Breast epithelium (tissue), 4 donors: ENCODE measurements at places on chromosomes 3 and 15. TPM values are rescaled to one million over a fixed set of nuclear protein-coding genes. Genes with fewer than 3 reads are reported as not detected.

Gene MYZAP
- total RNA-seq: 23.0 TPM

Gene FBN1
- 210 TPM for total RNA-seq

Gene ZFAND6
- 159 TPM for total RNA-seq

Gene AP3S2
- total RNA-seq: 37.4 TPM

Gene ZNF717
- 15.0 TPM for total RNA-seq

- H3K4me1 ChIP-seq: no peaks in the 10 kb centered on the region
- no peaks in the 10 kb centered on the region for H3K36me3 ChIP-seq
- no peak for DNase-seq
Measured at GRCh38 chr3:41365973-41366372, 166.7 kb downstream of the CTNNB1 start.

DNA sequence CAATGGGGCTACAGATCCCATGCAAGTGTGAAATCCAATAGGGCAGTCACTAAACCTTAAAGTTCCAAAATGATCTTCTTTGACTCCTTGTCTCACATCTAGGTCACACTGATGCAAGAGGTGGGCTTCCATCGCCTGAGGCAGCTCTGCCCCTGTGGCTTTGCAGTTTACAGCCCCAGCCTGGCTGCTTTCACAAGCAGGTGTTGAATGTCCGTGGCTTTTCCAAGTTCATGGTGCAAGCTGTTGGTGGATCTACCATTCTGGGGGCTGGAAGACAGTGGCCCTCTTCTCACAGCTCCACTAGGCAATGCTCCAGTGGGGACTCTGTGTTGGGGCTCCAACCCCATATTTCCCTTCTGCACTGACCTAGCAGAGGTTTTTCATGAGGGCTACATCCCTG is 68.5 kb upstream of the PRR20G start:
- H3K4me1 ChIP-seq: no peaks in the 10 kb centered on the region
- no peaks in the 10 kb centered on the region for H3K27me3 ChIP-seq
- H3K36me3 ChIP-seq: no peaks in the 10 kb centered on the region

DNA sequence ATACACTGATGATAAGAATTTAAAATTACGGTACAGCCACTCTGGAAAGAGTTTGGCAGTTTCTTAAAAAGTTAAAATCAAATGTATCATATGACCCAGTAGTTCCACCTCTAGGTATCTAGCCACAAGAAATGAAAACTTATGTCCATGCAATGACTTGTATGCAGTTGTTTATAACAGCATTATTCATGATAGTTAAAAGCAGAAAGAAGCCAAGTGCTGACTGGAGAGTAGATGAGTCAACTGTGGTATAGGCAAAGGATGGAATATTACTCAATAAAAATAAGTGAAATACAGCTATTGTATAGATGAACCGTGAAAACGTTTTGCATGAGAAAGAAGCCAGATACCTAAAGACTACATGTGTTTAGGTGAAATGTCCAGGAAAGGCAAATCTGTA is 14.8 kb downstream of the GPR87 start:
- no peak overlapping the region for H3K27ac ChIP-seq
- no peaks in the 10 kb centered on the region for H3K4me1 ChIP-seq
- H3K4me3 ChIP-seq: no peak overlapping the region
- no peaks in the 10 kb centered on the region for H3K27me3 ChIP-seq
- DNase-seq: no peak

DNA sequence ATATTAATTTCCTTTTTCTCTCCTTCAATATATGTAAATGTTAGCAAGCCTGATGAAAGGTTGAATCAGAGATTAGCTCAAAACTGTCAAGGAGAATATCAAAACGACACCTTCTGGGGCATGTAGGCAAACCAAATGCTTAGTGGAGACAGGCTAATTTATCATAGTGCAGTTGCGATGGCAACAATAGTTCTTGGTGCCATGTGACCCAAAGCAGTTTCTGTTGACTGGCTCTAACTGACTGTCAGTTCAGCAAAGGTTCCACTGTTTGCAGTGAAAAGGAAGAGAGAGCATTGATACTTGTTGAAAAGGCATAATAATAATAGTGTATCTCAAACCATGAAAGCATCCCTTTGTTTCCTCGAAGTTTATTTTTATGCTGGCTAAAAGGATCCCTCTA is 513.9 kb downstream of the NLGN1 start:
- no peak overlapping the region for H3K4me3 ChIP-seq
- H3K27me3 ChIP-seq: no peaks in the 10 kb centered on the region
- H3K27ac ChIP-seq: no peak overlapping the region
- no peaks in the 10 kb centered on the region for H3K4me1 ChIP-seq
- no peaks in the 10 kb centered on the region for H3K36me3 ChIP-seq

DNA sequence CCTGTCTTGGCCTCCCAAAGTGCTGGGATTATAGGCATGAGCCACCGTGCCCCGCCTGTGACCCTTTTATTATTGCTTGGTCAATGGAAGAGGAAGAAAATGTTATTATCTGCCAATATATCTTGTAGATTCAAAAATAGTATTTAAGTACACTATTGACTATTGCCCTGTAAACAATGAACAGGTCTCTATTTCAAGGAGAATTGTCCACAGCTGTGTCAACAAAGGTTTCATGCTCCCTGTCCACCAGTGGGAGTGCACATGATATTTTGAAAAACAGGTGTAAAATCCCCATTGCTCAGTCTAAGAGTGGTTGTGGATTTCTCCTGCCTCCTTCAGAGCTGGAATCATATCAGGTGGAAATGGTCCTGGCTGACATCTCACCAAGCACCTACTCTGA is 36.5 kb upstream of the IGF1R start:
- DNase-seq: peak; percentile 8
- H3K36me3 ChIP-seq: no peaks in the 10 kb centered on the region
- no peaks in the 10 kb centered on the region for H3K4me1 ChIP-seq
- no peak overlapping the region for H3K27ac ChIP-seq
- peaks cover 11% of the 10 kb centered on the region for H3K27me3 ChIP-seq

DNA sequence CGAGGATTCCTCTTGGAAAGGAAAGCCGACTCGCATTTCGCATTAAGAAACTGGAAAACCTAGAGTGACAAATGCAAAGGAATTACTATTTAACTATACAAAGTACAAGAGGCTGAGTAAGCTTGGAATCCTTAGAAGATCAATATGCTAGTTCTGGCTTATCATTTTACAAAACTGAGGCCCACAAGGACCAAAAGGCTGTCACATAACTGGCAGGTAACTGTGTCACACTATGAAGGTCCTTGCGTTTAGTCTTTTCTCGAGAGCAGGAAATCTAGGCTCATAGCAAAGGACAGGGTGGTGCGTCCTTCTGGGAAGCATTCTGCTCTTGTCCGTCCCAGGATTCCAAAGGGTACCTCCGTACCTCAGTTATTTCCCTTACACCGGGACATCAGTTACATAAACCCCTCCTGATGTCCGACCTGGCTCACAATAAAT is 629 bp downstream of the RPL24 start:
- H3K4me1 ChIP-seq: no peaks in the 10 kb centered on the region
- H3K27ac ChIP-seq: peak overlapping the region; percentile 98
- no peaks in the 10 kb centered on the region for H3K36me3 ChIP-seq
- no peaks in the 10 kb centered on the region for H3K27me3 ChIP-seq
- H3K4me3 ChIP-seq: peak overlapping the region; percentile 64

DNA sequence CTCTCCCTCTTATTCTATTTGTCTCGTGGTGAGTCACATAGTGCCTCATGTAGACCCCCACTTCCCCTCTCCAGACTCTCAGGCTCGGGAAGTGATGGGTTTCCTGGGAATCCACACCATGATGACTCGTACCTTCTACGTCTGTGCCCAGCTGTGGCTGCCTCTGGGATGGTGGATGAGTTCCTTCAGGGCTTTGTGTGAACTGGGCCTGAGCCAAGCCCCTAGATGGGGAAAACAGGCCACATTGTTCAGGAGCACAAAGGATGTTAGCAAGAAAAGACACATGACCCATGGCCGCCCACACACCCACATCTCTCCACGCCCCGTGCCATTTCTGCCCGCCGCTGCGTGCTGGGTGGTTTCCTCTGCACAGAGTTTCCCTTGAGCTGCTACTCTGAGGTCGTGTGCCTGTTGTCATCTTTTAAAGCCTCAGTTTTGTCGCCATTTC is 10.5 kb downstream of the ISG20 start:
- H3K27ac ChIP-seq: peak overlapping the region; percentile 66
- no peak overlapping the region for H3K4me3 ChIP-seq
- no peaks in the 10 kb centered on the region for H3K27me3 ChIP-seq
- DNase-seq: no peak
- H3K4me1 ChIP-seq: no peaks in the 10 kb centered on the region
- no peaks in the 10 kb centered on the region for H3K36me3 ChIP-seq

DNA sequence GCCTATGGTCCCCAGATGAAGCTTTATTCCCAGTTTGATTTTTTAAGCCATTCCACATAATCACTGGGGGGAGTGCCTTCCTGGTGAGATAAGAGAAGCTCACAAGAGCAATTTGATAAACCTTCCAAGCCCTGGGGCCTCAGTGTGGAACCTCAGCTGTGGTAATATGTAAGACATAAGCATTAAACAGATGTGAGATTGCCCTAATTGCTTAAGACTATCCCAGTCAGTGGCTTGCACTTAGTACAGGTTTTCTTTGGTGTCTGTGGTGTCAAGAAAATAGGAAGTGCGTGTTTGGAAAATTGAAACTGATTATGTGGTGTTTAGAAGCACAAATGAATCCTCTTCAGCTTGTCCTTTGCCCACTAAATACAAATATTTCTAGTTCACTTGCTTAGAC is 54.3 kb downstream of the LRRN1 start:
- H3K4me3 ChIP-seq: no peak overlapping the region
- H3K27me3 ChIP-seq: no peaks in the 10 kb centered on the region
- no peaks in the 10 kb centered on the region for H3K4me1 ChIP-seq
- no peak overlapping the region for H3K27ac ChIP-seq
- DNase-seq: no peak

- H3K27me3 ChIP-seq: no peaks in the 10 kb centered on the region
- H3K27ac ChIP-seq: no peak overlapping the region
- no peak for DNase-seq
- no peaks in the 10 kb centered on the region for H3K36me3 ChIP-seq
- no peaks in the 10 kb centered on the region for H3K4me1 ChIP-seq
Measured at GRCh38 chr15:88331291-88331690, 74.8 kb upstream of the NTRK3 start.

DNA sequence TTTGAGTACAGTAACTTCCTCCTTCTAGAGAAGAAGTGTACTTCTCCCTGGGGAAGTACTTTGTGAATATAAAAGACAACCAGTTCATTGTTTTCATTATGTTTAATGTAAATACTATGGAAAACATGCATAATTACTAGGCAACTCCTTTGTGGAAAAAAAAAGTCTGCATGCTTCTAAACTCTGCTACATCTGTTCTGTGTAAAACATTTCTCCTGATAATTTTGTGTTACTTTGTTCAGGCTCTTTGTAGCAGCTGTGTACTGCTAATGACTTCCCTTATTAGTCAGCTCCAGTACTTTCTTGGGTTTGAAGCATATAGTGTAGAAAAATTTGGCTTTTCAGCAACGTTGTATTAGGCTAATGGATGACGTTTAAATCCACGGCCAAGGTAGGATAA is 111.6 kb downstream of the FEZF2 start:
- H3K27ac ChIP-seq: no peak overlapping the region
- H3K4me1 ChIP-seq: no peaks in the 10 kb centered on the region
- no peaks in the 10 kb centered on the region for H3K36me3 ChIP-seq

GRCh38 chr3:46664971-46665762 is 28.3 kb downstream of the ALS2CL start:
- H3K27me3 ChIP-seq: no peaks in the 10 kb centered on the region
- no peak overlapping the region for H3K27ac ChIP-seq
- peaks cover 4% of the 10 kb centered on the region for H3K4me1 ChIP-seq

DNA sequence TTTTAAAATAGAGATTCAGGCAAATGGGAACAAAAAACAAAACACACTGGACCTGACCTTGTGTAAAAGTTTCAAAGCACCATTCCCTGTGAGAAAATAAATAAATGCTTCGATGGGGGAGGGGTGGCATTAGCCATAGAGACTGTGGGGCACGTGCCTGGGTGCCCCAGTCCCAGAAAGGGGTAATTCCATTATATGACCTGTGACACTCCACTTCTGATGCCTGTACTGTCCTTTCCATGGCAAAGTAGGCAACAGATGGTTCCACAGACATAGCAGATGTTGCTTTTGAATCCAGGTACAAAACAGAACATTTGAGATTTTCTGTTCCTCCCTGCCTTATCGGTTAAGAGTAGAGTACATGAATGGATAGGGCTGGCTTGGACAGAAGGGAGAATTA is 3.9 kb downstream of the PHLDB2 start:
- H3K4me3 ChIP-seq: no peak overlapping the region
- no peaks in the 10 kb centered on the region for H3K36me3 ChIP-seq
- DNase-seq: no peak
- H3K27ac ChIP-seq: peak overlapping the region; percentile 15
- H3K27me3 ChIP-seq: no peaks in the 10 kb centered on the region
- no peaks in the 10 kb centered on the region for H3K4me1 ChIP-seq

- H3K27ac ChIP-seq: no peak overlapping the region
- no peak overlapping the region for H3K4me3 ChIP-seq
- no peaks in the 10 kb centered on the region for H3K36me3 ChIP-seq
- no peak for DNase-seq
- no peaks in the 10 kb centered on the region for H3K4me1 ChIP-seq
Measured at GRCh38 chr3:129745253-129745652, 138.8 kb upstream of the PLXND1 start.

GRCh38 chr15:80259942-80260510 is 8.0 kb upstream of the CTXND1 start:
- H3K36me3 ChIP-seq: no peaks in the 10 kb centered on the region
- H3K4me1 ChIP-seq: no peaks in the 10 kb centered on the region
- DNase-seq: no peak
- H3K27me3 ChIP-seq: no peaks in the 10 kb centered on the region
- no peak overlapping the region for H3K27ac ChIP-seq

DNA sequence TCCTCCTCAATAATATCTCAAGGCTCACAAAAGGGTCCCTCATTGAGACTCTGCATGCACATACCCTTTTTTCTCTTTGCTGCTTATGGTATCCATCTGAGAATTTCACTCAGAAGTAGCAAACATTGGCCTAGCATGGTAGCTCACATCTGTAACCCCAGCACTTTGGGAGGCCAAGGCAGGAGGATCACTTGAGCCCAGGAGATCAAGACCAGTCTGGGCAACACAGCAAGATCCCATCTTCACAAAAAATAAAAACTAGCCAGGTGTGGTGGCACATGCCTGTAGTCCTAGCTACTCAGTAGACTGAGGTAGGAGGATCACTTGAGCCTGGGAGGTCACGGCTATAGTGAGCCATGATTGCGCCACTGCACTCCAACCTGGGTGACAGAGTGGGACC is 11.7 kb downstream of the LRIG1 start:
- no peaks in the 10 kb centered on the region for H3K27me3 ChIP-seq
- peaks cover 36% of the 10 kb centered on the region for H3K4me1 ChIP-seq
- peak overlapping the region; percentile 93 for H3K27ac ChIP-seq
- DNase-seq: no peak

DNA sequence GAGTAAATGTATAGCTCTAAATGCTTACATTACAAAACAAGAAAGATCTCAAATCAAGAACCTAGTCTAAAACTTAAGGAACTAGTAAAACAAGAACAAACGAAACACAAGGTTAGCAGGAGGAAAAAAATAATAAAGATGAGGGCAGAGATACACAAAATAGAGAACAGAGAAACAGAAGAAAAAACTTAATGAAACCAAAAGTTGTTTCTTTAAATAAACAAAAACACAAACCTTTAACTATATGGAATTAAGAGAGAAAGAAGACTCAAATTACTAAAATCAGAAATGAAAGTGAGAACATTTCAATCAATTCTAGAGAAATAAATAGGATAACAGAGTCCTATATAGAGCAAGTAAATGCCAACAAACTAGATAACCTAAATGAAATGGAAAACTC is 59.6 kb downstream of the DLG1 start:
- no peaks in the 10 kb centered on the region for H3K27me3 ChIP-seq
- DNase-seq: no peak
- no peak overlapping the region for H3K27ac ChIP-seq
- no peaks in the 10 kb centered on the region for H3K36me3 ChIP-seq
- H3K4me1 ChIP-seq: no peaks in the 10 kb centered on the region
